ENCODE measurements at places on chromosomes 4 and X.

GRCh38 chr4:56859841-56860240, 38.3 kb upstream of the SPINK2 start:
- DNase-seq = no peak

- DNase-seq = no peak
Measured at GRCh38 chr4:81781799-81782198, 310.1 kb upstream of the RASGEF1B start.

- DNase-seq = no peak
Measured at GRCh38 chrX:123755107-123755506, 22.3 kb upstream of the THOC2 start.

GRCh38 chr4:142248946-142249345, 597.2 kb downstream of the INPP4B start:
- no peak for DNase-seq

- no peak for DNase-seq
Measured at GRCh38 chr4:122005064-122005755, 53.4 kb upstream of the TRPC3 start.

DNA sequence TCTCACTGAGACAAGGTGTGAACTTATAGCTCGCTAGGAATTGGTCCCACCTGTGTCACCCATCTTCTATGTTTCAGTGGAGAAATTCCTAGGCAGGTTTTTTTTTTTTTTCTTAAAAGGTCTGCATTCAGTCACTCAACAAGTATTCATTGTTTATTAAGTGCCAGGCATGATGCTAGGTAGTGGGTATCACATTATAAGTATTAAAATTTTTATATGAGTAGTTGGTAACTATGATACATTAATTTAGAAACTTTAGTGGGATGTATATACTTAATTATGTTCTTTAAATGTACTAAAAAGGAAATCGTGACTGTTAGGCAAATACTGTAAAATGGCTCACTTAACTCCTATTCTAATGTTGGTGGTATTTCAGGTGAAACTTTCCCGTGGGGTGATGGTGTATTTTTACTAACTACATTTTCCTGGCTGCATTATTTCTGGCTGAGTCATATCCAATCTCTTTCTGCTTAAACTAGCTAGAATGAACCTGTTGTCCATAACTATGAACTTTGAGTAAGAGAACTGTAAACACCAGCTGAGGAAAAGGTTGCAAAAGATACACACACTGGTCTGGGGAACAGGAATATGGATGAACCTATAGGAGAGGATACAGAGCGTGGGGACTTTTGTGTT, 49.3 kb upstream of the MED14 start:
- no peak for DNase-seq

DNA sequence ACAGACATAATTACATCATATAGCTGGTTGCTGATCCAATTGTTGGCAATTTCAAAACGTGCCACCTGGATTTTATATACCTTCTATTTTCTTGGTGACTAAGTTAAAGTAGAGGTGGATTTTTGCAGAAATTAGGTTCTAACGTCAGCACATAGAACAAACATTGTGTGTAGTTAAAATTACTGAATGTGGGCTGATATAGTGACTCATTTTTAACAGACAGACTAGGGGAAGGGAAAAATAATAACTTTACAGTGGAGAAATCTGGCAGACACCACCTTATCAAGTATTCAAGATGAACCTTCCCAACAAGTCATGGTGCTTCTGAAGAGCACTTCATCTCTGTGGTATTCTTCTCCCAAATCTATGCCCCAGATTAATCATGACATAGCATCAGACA, 134.5 kb downstream of the UCHL1 start:
- DNase-seq = no peak

- DNase-seq = no peak
Measured at GRCh38 chr4:6633091-6633906, 7.2 kb upstream of the MRFAP1 start.

DNA sequence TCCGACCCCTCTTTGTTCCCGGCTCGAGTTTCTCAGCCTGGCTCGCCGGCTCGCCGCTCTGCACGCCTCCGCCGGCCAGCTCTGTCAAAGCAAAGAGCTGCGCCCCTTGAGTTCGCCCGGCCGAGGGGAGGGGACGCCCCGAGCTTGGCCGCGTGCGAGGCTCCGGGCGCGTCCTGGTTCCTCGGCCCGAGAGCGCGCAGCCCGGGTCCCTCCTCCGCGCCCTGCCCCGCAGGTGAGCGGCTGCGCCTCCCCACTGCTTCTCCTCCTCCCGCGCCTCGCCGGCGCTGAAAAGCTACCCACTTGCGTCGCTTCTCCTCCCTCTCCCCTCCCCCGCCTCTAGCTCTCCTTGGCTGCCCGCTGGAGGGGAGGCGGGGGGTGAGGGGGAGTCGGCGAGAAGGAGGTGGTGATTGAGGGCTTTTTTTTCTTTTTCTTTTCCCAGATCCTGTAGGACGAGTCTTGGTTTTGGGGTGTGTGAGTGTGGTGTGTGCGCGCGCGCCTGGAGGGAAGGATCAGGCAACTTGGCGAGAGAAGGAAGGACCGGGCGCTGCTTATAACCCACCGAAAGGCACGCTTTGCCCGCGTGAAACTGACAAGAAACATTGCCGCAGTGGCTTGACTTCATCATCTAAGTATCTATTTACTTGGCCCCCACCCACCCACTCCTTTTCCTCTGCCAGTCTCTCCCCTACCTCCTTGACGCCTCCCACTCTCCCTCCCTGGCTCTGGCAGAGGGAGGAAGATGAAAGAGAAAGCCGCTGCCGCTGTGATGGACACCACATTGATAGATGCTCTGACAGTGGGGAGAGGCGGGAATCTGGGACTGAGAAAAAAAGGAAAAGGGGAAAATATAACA, at the start of gene LEF1:
Gene LEF1, minus strand, starts transcription at position 262 of the 853 bp plus-strand sequence. CDS start 1,165 bp downstream, outside the sequence.
- DNase-seq = peak; percentile 81

GRCh38 chr4:97912156-97912555, 231.1 kb downstream of the STPG2 start:
- no peak for DNase-seq

DNA sequence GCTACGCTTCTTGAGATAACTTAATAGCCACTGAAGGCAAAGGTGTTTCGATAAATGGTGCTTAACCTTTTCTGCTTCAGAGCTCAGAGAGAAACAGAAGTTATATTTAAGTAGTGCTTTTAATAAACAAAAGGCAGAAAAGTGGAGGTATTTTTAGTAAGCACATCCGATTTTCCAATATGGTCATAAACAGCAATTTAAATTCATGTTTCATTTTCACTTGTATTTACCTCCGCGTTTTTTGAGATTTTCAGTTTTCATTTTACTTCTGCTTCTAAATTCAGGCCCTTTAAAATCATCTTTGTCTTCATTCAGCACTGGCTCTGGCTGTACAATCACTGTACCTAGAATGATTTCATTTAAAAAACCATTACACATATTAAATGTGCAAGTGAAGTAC, 92.4 kb downstream of the ATRX start:
- no peak for DNase-seq

DNA sequence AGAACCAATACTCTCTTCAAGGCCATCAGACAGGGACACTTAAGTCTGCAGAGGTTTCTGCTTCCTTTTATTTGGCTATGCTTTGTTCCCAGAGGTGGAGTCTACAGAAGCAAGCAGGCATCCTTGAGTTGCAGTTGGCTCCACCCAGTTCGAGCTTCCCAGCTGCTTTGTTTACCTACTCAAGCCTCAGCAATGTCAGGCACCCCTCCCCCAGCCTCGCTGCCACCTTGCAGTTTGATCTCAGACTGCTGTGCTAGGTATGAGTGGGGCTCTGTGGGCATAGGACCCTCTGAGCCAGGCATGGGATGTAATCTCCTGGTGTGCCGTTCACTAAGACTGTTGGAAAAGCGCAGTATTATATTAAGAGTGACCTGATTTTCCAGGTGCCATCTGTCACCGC, 12.6 kb upstream of the UGT2B15 start:
- DNase-seq = no peak

DNA sequence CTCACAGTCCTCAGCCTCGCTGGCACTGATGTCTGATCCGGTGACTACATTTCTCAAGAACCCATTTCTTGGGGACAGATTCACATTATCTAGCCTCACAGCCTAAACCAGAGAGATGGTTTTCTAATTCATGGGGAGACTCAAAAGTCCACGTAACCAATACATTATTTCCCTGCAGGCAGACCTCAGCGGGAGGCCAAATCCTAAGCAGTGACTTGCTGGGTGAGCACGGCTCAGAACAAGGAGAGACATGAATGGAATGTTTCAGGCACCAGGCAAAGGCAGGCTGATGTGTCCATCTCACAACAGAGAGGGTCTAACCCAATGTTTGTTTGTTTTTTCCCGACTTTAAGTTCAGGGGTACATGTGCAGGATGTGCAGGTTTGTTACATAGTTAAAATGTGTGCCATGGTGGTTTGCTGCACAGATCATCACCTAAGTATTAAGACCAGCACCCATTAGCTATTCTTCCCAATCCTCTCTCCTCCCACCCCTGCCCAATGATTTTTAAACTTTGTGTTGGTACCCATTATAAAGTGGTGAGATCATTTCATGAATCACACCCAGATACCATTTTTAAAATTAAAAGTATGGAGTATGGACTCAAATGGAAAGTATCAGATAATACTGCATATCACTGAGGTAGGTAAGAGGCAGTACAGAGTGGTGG, 53.3 kb downstream of the SCD5 start:
- DNase-seq = no peak

GRCh38 chrX:32749070-32749469, 462.3 kb downstream of the DMD start:
- DNase-seq = no peak

DNA sequence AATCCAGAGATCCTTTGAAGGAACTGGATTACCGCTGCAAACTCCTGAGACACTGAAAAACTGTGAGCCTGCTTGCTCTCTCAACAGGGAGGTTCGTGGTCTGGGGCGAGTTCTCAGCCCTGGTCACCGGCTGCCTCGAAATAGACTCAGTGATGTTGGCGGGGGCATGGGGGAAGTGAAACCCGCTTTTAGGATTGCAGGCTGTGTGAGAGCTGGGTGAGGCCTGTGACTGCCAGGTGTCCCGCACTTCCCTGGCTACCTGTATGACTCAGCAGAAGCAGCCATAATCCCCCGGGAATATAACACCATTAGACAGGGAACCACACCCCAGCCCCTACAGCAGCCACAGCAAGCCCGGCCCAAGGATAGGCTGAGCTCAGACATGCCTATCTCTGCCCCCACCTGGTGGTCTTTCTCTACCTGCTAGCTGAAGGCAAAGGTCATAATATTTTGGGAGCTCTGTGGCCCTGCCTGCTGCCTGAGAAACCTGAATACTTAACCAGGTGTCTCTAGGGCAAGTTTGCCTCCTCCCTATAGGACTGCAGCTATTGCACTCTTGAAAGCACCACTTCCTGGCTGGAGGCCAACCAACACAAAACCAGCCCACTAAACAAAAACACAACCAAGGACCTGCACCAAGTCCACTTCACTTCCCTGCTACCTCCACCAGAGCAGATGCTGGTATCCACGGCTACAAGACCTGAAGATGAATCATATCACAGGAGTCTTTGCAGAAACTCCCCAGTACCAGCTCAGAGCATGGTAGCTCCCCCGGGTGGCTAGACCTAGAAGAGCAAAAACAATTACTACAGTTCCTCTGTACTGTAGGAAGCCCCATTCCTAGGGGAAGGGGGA, 202.0 kb downstream of the RRAGB start:
- DNase-seq = peak; percentile 20

GRCh38 chr4:118776157-118776954, 59.6 kb downstream of the SEC24D start:
- no peak for DNase-seq

GRCh38 chr4:107734120-107734519, 14.1 kb upstream of the PAPSS1 start:
- no peak for DNase-seq

- DNase-seq = no peak
Measured at GRCh38 chr4:165592386-165592785, 213.6 kb downstream of the CPE start.

DNA sequence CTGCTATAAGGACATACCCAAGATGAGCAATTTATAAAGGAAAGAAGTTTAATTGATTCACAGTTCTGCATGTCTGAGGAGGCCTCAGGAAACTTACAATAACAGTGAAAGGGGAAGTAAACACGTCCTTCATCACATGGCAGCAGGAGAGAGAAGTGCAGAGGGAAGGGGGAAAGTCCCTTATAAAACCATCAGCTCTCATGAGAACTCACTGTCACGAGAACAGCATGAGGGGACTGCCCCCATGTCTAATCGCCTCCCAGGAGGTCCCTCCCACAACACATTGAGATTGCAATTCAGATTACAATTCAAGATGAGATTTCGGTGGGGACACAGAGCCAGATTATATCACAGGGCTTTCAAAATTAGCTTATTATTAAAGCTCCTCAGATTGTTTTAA, 209.5 kb upstream of the PPP3CA start:
- DNase-seq = no peak

GRCh38 chrX:52424656-52425055, 55.8 kb downstream of the XAGE2 start:
- no peak for DNase-seq

- no peak for DNase-seq
Measured at GRCh38 chr4:184849185-184849584, 23.4 kb upstream of the ACSL1 start.

DNA sequence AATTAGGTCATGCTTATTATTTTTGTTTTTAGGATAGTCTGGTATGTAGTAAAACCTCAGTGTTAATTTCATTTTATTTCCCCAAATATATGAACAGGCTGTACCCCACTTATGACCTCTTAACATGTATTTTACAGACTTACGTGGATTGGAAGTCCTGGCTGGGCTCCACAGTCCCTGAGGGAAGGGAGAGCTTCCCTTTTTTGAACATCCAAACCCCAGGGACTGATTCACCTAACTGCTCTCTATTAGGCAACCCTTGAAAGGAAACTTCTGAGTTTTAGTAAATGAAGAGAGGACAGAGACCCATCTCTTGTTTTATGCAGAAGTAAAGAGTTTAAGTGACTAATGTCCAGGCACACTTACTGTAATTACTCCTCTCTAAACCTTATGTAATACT, 233.1 kb upstream of the SPRY1 start:
- no peak for DNase-seq

DNA sequence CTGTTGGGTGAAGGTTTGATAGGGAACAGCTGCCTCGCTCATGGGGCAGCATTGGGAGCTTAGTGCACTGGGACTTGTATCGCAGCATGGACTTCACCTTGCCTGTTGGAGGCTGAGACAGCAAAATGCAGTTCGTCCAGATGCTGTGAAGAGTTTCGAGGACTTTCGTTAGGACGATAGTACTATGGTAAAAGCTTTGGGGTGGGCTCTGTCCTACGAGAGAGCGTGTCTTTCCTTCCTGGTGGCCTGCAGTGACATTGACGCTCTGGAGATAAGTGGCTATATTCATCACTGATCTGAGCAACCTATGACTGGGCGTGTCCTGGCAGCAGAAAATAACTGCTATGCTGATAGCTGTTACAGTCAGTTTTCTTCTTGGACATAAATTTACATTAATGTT, 44.8 kb downstream of the ARHGAP10 start:
- no peak for DNase-seq

- DNase-seq = no peak
Measured at GRCh38 chr4:142402156-142402555, 443.9 kb downstream of the INPP4B start.

DNA sequence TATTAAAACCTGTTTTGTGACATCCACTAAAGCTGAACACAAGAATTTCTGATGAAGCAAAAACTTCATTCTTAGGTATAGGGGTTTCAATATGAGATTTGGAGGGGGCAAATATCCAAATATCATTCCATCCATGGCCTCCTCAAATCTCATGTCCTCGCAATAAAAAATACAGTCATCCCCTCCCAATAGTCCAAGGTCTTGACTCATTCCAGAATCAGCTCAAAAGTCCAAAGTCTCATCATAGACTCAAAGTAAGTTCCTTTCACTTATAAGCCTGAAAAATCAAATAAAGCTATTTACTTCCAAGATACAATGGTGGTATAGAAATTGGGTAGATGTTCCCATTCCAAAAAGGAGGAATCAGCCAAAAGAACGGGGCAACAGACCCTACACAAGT, 213.4 kb downstream of the SCFD2 start:
- no peak for DNase-seq

Measured in GM13976 (cell line).